AML-193 (cell line): ENCODE measurements at places on chromosomes 1 and 21.

GRCh38 chr1:20589331-20590278 is 708 bp downstream of the CDA start:
- DNase-seq, result no peak

DNA sequence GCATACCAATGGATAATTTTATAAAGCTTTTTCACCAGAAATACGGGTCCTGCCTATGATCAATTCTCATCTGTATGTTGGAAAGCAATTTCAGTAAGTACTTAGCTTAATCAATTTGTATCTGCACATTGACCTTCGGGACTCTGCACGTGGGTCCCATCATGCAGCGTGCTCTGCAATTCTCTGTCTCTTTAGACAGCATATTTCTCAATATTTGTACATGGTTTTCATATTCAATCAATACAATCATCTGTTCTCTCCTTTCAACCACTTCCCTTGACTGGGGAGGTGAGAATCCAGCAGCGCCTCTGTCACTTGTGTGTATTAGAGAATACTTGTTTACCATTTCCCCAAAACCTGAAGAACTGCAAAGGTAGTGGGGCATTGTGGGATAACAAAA is 220.5 kb downstream of the TNR start:
- no peak for DNase-seq

- no peak for DNase-seq
Observed at GRCh38 chr1:76162254-76162653, 87.7 kb downstream of the ST6GALNAC3 start.

GRCh38 chr1:14913482-14914177 is 239.9 kb upstream of the TMEM51 start:
- no peak for DNase-seq

DNA sequence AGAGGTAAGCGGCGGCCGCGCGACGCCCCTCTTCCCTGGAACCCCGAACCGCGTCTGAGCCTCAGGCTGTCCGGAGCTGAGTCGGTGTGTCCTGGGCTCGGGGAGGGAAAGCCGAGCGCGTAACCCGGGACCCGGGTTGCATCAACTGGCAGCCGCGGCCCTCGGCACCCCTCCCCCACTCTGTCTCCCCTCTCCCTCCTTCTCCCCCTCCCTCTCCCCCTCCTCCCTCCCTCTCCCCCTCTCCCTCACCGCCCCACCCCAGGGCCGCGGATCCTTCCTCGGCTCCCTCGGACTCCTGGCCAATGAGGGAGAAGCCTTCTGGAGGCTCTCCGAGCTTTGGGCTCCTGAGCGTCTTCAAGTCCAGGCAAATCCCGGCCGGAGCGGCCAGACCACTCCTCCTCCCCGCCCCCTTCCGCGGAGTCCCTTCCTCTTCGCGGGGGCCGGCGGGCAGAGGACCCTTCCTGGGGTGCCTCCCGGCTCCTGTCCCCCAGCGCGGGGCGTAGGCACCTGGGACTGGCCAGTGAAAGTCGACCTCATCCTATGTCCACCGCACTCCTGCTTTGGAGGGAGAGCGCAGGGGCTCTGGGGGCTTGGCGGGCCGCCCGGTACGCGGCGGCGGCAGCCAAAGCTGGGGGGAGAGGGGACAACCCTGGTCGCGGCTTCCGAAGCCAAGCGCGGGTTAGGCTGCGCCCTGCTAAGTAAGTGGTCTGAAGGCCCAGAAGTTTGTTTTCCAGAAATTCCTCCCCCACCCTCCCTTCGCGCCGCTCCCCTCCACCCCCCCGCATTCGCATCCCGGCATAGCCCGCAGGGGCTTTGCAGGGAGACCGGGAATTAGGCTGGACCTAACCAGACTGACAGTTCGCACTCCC is 850 bp downstream of the SESN2 start:
- DNase-seq, result no peak

- DNase-seq, result no peak
Observed at GRCh38 chr1:210321131-210321530, 7.6 kb upstream of the HHAT start.
